Erythroblast (primary cell): ENCODE measurements at places on chromosomes 5 and 9.

DNA sequence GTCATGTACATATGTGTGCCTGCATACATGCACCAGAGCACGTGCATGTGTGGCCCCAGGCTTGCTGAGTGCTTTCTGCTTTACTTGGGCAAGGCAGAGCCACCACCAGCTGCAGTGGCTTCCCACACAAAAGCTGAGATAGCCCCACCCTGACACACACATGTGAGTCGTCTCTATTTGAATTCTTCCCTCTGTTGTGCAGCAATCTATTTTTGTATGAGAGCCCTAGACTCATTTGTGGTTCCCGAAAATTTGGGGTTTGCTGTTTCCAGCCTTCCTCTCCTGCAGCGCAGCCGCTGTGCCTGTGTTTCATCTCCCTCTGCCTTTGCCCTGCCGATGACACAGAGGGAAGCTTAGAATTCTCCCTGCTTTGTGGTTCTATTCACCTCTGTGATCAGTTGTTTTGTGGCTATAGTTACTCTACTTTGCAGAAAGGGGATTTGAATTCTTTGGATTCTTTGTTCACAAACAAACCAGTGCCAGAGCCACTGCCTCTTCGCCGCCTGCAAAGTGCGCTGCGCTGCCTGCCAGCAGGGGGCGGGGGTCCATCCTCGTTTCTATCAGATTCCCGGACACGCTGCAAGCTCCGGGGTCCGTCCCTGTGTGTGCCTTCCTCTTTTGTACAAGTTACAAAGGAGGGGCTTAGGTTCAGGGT lies 95.8 kb upstream of the DAP start:
- DNase-seq = peak; percentile 24

- DNase-seq = no peak
Measured at GRCh38 chr9:83220730-83221129, 157.8 kb upstream of the RASEF start.

DNA sequence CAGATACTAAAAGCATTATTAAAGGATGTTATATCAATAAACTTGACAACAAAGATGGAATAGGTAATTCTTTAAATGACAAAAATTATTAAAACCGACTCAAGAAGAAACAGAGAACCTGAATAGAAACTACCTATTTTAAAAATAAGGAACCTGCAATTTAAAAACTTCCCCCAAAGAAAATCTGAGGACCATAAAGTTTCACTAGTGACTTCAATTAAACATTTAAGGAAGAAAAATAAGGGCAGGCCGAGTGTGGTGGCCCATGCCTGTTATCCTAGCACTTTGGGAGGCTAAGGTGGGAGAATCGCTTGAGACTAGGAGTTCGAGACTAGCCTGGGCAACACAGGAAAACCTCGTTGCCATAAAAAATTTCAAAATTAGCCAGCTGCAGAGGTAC lies 99.6 kb downstream of the FANCC start:
- no peak for DNase-seq

- DNase-seq = no peak
Measured at GRCh38 chr5:113058706-113059226, 82.2 kb downstream of the DCP2 start.

- no peak for DNase-seq
Measured at GRCh38 chr5:1463326-1464095, 18.3 kb upstream of the SLC6A3 start.
